ENCODE measurements at places on chromosomes 1 and 21.

- DNase-seq = no peak
Measured at GRCh38 chr1:171738911-171739310, 3.0 kb downstream of the VAMP4 start.

- DNase-seq = peak; percentile 6
Measured at GRCh38 chr1:210792250-210793102, 341.5 kb downstream of the KCNH1 start.

GRCh38 chr1:37261129-37261528 is 213.3 kb upstream of the ZC3H12A start:
- DNase-seq = no peak

DNA sequence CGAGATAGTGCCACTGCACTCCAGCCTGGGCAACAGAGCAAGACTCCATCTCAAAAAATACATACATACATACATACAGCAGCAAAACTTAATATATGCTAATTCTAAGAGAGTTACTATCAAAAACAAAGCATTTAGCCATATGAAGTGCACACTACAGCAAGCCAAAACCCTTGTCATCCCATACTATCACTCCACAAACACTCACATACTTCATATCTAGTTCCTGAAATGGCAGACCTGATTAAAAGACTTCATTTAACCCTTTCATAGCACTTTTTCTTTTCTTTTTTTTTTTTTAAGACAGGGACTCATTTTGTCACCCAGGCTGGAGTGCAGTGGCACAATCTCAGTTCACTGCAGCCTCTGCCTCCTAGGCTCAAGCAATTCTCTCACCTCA is 65.6 kb downstream of the COP1 start:
- DNase-seq = no peak

- no peak for DNase-seq
Measured at GRCh38 chr1:10936998-10937901, 75.2 kb upstream of the TARDBP start.

- DNase-seq = no peak
Measured at GRCh38 chr21:38389896-38390295, 108.4 kb downstream of the ERG start.

- no peak for DNase-seq
Measured at GRCh38 chr1:66563094-66563800, 29.3 kb downstream of the SGIP1 start.

GRCh38 chr1:185425163-185425562 is 108.1 kb upstream of the IVNS1ABP start:
- no peak for DNase-seq

DNA sequence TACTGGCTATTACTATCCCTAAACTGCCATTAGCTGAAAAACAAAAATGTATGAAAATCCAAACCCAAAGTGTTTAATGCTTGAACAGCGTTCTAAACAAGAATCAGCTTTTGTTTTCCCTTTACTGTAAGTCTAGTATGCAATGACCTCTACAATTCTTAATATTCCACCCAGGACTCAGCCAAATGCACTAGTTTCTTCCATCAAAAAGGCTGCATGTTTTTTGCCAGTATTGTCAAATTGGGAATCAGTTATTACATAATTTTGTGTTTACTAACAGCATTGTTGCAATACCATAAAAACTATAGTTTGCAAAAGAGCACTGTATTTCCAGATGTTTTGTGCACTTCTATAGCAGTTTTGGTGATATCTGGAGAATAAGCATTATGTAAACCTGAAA is 634.5 kb downstream of the LTN1 start:
- DNase-seq = no peak

DNA sequence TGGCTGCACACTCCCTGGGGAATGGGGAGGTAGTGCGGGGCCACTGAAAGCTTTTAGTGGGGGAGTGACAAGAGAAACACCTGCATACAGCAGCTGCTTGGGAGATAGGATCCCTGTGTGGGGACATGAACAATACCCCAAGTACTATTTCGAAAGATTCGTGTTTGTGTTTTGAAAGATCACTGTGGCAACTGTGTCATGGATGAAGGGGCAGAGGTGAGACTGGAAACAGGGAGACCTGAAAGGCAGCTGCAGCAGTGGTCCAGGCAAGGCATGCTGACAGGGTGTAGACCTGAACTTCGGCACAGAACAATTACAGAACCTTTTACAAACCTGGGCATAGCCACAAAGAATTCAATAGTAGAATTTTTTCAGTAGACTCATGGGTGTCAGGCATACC is 32.9 kb downstream of the TENT5C start:
- DNase-seq = peak; percentile 40

- no peak for DNase-seq
Measured at GRCh38 chr1:204581759-204582158, 65.6 kb downstream of the MDM4 start.

DNA sequence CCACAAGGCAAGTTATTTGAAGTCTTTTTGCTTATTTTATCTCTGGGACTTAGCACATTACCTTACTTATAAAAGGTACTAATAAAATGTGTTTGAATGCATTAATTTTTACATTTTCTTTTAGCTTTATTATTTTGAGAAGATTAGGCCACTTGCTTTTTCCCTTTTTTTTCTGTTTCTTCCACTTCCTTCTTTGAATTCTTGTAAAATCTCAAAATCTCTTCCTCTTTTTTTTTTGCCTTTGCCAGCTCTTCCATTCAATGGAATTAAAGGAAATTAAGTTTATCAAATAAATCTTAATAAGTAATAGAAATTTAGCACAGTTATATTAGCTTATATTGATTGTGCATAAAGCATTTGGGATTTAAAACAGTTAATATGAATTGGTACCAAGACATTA is 260.9 kb downstream of the SRGAP2C start:
- no peak for DNase-seq

DNA sequence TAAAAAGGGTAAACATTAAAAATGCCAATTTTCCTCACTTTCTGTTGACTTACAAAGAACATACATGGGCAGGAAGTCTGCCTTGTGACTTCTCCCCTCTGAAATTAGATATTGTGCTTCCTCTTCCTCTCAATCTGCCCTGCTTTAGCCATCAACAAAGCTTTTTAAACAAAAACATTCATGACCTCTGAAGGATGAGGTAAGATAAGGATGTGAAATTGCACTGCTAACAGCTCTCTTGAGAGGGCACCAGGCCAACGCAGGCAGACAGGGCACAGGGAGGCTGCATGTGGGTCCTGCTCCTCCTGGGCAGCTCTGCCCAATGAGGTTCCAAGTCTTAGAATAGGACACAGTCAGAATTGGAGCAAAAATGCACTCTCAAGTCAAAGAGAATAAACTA is 62.1 kb downstream of the DEGS1 start:
- DNase-seq = peak; percentile 41

GRCh38 chr1:47023268-47024140 is at the start of gene CYP4X1:
TSS of gene CYP4X1 (plus strand) at chr1:47023669. CDS start at chr1:47023818, 149 bp downstream.
- DNase-seq = no peak

- DNase-seq = no peak
Measured at GRCh38 chr1:87786229-87786628, 457.5 kb downstream of the LMO4 start.

DNA sequence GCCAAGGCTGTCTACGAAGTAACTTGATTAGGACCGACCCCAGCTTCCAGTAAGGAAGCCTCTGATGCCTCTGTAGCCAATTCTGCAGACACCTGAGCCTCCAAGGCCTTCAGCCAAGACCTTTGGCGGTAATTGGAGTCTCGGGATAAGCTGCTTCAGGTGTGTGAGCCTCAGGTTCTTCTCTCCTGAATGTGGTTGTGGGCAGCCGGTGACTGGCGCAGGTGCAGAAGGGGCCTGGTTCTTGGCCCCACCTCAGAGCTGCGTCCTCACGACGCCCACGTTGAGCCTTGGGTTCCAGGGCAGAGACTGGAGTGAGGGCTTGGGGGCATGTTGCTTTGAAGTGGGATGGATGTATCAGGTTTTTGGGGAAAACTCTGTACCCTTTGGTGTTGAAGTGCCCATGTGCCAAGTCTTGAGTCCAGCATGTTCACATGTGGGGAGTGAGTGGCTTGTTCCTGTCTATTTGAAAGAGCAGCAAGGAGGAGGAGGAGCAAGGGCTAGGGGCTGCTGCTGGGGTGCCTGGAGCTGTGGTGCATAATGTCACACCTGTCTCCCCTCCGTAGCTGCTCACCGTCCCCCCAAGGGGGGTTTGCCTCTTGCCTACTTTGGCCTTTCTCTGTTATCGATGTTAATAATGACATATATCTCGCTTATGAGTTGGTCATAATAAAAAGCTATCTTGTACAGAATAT is 1.4 kb downstream of the PSEN2 start:
- DNase-seq = no peak

GRCh38 chr1:32250893-32251716 is at the start of gene LCK:
TSS of gene LCK (plus strand) at chr1:32251265. CDS start at chr1:32274330, 23,065 bp downstream.
- no peak for DNase-seq

- DNase-seq = peak; percentile 40
Measured at GRCh38 chr21:42763581-42764442, 110.4 kb downstream of the PDE9A start.

DNA sequence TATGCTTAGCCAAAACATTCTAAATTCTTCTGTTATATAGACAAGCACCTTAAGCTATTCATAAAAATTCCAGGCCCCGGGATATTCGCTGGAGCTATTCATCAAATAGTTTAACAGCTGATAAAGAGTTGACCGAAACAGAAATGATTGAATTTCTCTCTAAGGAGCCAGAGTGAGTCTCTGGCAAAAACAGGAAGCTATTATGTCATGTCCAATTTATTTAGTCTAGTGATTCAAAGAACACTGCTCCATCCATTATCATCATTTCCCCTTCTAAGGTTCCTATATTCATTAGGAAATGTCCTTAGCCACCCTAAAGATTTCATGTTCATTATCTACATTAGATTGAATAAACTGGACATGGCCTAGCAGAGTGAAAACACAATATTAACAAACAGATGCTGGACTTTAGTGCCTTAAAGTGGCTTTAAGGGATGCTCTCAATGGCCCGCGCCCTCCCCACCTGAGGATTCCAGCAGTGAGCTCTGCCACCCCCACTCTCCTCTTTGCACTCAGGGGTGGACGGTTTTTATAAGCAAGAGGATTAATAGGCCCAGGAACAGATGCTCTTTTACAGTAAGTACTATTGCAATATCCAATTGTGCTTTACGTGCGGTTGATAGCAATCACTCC is 122.1 kb upstream of the RGS1 start:
- no peak for DNase-seq

DNA sequence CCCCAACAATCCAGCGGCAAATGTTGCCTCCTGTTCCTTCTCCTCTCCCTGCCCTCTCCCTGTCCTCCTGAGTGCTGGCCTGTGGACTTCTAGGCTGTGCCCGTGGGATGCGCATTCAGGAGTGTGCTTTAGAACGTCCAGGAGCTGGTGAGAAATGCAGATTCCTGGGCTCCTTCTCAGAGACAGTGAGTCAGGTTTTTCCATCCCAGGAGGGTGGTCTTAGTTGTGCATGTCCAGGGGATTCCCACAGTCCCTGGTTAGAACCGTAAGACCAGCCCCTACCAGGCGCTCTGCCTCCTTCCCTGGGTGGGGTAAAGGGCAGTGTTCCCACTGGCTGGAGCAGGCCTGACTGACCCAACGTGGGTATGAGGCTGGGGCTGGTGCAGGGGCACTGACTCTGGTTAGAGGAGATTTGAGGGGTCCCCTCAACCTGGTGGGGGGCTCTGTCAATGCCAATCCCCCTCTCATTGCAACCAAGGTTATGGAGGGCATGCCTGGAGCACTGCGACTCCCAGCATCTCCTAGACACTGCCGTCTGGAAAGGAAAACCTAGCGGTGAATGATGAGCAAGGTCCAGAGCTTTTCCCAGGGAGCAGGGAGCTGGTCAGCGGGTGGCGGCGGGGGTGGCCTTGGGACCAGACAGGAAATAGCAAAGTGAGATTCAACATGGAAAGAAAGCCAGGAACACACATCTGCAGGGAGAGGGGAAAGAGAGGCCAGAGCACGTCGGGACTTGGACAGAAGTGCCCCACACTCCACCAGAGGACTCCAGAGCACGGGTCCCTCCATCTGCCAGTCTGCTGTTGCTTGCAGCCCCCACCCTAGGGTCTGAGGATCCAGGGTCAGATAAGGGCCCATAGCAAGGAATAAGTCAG is 38.5 kb downstream of the HSPG2 start:
- DNase-seq = no peak

DNA sequence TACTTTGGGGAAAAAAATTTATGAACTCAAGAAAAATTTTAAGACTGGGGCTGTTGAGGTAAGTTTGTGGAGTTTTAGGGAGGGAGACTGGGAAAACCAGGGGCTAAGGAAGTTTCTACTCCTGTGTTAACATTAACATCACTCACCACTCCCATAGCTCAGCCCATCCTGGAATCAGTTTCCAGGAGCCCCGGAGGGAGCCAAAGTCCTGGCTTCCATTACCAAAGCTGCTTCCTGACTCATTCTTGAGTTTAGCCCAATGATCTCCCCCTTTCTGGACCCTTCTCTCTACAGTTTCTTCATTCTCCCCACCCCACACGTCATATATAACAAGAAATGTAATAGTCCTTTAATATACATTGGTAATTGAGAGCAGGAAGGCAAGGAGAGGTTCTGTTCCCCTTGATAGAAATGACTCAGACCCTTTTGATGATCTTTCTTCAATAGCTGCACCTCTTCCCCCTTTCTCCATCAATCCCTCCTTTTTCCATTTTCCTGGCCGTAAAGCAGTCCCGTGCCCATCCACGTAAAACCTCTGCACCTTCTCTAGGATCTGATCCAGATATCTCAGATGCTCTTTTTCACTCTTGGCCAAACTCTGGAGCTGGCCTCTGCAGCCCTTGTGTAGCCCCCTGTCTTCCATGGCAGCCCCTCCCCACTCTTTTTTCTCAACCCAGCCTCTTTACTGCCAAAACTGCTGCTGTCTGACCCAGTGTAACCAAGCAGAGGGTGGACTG is 4.6 kb upstream of the PIAS3 start:
- DNase-seq = no peak

- DNase-seq = no peak
Measured at GRCh38 chr1:200546577-200546976, 74.0 kb downstream of the KIF14 start.

- no peak for DNase-seq
Measured at GRCh38 chr1:232183802-232184201, 446.1 kb downstream of the SIPA1L2 start.

- no peak for DNase-seq
Measured at GRCh38 chr1:38481871-38482826, 377.4 kb downstream of the RRAGC start.

GRCh38 chr21:45302082-45303061 is 14.7 kb upstream of the POFUT2 start:
- peak; percentile 46 for DNase-seq

- DNase-seq = no peak
Measured at GRCh38 chr1:193657552-193657951, 471.1 kb upstream of the B3GALT2 start.

- no peak for DNase-seq
Measured at GRCh38 chr1:59771361-59771760, 43.4 kb upstream of the HOOK1 start.

GRCh38 chr1:173249349-173249748 is 42.2 kb upstream of the TNFSF4 start:
- DNase-seq = no peak

GRCh38 chr1:34286511-34286910 is 109.8 kb downstream of the C1orf94 start:
- DNase-seq = no peak

- no peak for DNase-seq
Measured at GRCh38 chr1:57401671-57402070, 22.2 kb downstream of the DAB1 start.
